ENCODE measurements at places on chromosomes 11 and 22.

GRCh38 chr11:33953289-33953688, 61.4 kb upstream of the LMO2 start:
- no peak for DNase-seq

DNA sequence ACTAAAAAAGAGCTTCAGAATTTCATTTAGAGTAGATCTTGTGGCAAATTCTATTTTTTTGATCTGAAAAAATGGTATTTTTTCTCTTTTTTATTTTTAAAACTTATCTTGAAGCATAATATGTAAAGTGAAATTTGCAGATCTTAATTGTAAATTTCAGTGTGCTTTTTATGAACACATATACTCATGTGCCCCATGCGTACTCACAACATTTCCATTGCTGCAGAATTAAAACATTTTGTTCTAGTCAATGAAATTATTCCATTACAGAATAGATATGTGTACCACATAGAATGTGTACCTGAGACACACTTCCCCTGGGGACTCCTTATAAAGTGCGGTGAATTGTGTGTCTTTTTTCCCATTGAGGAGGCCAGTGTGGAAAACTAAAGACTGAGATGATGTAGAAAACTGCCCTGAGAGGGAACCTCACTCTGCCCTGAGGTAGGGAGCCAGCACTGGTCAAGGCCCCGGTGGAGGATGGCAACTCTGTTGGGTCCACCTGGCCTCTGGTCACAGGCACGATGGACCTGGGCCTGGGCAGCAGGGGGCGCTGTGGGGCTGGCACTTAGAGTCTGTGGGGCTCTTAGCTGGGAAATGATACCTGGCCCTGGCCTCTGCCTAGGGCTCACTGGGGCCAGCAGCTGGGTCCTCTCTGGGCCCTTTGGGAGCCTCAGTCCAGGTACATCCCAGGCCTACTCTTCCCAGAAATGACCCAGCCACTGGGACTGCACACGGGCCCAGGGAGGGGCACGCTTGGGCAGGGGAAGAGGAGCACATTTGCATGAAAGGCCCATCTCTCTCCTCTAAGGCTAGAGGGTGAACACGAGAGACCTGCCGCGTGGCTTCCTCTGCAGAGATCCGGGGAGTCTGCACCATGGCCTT, 77.9 kb upstream of the TOP3B start:
- no peak for DNase-seq

DNA sequence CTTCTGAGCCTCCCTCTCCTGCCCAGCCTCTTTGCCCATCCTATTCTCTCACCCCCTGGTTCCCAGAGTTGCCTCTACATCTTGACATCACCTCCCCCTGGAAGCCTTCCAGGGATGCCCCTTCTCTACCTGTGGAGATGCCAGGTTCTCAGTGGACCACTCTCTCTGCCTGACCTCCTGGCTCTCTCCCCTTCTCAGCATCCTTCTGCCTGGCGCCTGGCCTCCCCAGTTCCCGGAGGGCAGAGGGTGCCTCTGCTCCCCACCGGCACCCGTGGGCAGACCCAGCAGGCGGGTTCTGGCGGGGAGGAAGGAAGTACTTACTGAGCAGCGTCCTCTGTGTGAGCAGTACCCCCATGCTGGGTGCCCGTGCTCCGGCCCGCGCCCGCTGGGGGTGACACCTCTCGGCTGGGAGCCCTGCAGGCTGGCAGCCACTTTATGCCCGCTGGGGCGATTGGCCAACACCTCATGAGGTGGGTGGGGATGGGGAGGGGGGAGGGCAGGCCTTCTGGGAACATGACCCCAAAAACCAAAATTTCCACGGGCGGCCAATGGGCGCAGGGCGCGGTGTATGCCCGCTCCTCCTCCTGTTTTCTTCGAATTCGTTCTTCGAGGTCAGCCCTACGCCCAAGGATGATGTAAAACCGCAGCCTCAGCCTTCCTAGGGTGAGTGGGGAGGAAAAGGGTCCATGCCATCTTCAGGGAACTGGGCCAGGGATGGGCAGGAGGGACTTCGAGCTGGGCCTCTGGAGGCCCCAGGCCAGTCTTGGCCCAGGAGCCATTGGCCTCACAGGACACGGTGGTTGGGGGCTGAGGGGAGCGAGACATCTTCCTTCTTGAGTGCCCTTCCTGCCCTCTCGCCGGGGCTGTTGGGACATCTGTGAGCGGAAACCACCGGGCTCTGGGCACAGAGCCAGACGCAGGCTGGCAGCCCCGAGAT, at the start of gene OSM:
Gene OSM, minus strand, starts transcription at position 407 of the 937 bp plus-strand sequence. Its CDS starts 52 bp downstream, at position 355.
- no peak for DNase-seq

DNA sequence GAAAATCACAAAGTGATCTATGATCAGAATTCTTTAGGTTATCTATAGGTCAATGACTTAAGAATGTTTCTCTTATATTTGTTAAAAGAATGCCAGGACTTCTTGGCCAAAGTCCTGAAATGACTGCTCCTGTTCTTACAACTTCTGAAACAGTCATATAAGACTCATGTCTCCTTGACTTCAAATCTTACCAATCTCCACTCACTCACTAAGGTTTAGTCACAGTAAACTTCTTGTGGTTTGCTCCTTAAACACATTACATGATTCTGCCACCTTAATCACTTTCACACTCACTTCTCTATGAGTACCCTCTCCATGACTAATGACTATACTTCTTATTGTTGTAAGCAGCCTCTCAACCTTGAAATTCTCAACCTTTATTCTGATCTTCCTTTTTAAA, 648.7 kb upstream of the CCDC179 start:
- no peak for DNase-seq

GRCh38 chr22:17914474-17914873, 109.9 kb downstream of the MICAL3 start:
- DNase-seq, result no peak

DNA sequence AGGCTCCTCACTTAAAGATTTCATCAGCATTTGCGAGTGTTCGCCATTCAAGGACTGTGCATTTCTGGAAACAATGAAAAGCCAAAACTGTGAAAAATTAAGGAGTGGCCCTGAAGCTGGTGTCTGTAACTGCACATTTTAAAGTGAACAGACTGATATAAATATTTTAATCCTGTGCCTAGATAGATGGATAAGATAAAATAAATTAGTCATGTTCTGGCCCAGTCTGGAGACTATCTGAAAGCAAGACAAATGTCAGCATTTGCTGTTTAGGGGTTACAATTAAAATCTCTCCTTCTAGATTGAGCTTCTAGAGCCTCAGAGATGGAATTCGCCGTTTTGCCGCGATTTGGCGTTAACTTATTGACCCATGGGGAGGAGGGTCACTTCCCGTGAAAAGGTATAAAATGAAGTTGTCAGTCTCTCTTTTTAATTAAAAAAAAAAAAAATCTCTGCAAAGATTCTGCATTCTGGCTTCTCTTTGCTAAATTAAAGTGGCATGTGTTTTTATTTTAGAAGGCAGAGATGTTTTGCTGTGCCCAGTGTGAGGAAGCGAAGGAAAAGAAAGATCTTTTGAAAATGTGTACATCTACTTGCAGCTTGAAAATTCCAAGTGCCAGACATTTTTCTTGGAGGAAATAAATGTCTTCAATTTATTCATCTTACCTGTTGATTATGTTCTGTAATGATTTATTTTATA, 79.7 kb upstream of the WNT7B start:
- no peak for DNase-seq

GRCh38 chr22:29186302-29186701, 19.4 kb upstream of the EMID1 start:
- no peak for DNase-seq

DNA sequence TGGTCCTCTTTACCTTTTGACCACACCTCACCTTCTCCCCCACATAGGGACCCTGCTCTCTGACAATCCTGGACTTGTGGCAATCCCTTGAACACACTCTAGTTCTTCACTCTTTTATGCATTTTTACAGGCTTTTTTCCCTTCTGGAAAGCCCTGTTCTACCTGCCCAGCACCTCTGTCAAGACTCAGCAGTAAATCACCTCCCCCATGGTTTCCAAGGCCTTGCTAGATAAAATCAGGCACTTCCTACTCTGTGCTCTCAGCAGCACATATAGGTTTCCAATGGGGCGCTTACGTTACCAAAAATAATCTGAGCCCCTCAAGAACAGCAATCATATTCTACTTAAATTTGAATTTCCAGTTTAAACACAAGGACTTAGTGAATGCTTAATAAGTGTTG, 53.9 kb downstream of the ETS1 start:
- DNase-seq, result no peak

DNA sequence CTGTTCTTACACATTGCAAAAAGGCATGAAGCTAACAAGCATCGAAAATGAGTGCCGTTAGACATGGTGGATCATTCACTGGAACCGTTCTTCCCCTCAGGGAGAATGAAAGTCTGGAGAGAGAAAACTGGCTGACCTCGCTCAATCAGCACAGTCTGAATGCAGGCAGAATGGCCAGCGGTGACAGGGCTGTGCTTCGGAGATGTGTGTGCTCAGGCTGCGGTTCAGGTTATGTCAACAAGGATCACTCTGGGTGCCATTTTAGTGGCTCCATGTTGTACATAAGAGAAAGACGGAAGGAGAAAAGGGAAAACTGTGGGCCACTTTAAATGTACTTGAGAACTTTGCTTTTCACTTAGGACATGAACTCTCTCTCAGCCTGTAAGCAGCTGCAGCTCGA, 749.8 kb upstream of the ARHGAP42 start:
- no peak for DNase-seq

GRCh38 chr11:109936661-109937180, 156.5 kb upstream of the ZC3H12C start:
- DNase-seq, result no peak

GRCh38 chr22:48919851-48920589, 907.7 kb downstream of the BRD1 start:
- DNase-seq, result no peak

GRCh38 chr11:8011371-8011770, 24.2 kb downstream of the EIF3F start:
- no peak for DNase-seq

DNA sequence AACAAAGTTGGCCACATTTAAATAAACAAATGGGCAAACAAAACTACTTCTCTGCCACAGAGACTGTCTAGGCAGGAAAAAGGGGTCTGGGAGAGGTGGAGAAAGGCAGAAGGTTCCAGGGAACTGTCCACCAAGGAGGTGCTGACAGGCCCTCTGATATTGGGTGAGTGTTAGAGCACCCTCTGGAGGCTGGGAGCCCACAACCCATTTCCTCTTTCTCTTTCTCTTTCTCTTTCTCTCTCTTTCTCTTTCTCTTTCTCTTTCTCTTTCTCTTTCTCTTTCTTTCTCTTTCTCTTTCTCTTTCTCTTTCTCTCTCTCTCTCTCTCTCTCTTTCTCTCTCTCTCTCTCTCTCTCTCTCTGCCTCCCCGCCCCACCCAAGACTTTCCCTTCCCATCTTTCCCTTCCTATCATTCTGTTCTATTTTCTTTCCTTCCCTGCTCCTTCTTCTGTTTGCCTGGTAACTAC, 912.8 kb downstream of the DLG2 start:
- DNase-seq, result no peak

GRCh38 chr11:100823360-100823759, 136.3 kb downstream of the ARHGAP42 start:
- DNase-seq, result no peak

DNA sequence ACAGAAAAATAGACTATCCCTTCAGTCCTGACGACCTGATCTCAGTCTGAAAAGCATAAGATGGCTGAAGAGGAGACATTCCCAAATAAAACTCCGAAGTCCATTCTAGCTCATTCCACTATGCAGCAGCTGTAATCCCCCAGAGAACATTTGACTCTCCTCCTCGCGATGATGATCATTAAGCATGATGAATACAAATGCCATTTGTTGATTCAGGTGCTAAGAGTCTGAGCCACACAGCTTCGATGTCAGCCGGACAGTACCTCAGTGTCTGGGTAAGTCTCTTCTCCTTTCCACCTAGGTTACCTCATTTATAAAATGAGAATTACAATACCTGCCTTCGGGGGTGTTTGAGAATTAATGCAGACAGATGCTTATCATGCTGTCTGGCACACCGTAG, 94.8 kb downstream of the TENM4 start:
- DNase-seq, result no peak

GRCh38 chr11:125621995-125622394, 3.0 kb upstream of the CHEK1 start:
- no peak for DNase-seq

DNA sequence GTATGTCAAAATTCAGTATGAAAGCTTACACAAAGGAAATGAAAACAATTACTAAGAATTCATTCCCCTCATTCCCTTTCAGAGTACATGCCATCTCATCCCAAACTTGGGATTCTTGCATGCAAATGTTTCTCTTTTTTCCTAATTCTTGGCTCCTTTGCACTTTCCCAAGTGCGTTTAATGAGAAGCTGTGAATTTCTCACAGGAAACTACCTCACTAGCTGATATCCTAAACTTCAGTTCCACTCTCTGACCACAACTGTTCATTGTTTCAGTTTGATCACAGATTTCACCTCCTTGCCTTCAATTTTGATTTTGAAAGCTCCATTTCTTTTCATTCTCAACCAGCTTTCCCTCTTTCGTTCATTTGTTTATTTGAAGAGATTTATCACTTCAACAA, 5.9 kb upstream of the ARL14EP start:
- no peak for DNase-seq

- no peak for DNase-seq
Measured at GRCh38 chr11:8250981-8251615, 12.6 kb downstream of the LMO1 start.

DNA sequence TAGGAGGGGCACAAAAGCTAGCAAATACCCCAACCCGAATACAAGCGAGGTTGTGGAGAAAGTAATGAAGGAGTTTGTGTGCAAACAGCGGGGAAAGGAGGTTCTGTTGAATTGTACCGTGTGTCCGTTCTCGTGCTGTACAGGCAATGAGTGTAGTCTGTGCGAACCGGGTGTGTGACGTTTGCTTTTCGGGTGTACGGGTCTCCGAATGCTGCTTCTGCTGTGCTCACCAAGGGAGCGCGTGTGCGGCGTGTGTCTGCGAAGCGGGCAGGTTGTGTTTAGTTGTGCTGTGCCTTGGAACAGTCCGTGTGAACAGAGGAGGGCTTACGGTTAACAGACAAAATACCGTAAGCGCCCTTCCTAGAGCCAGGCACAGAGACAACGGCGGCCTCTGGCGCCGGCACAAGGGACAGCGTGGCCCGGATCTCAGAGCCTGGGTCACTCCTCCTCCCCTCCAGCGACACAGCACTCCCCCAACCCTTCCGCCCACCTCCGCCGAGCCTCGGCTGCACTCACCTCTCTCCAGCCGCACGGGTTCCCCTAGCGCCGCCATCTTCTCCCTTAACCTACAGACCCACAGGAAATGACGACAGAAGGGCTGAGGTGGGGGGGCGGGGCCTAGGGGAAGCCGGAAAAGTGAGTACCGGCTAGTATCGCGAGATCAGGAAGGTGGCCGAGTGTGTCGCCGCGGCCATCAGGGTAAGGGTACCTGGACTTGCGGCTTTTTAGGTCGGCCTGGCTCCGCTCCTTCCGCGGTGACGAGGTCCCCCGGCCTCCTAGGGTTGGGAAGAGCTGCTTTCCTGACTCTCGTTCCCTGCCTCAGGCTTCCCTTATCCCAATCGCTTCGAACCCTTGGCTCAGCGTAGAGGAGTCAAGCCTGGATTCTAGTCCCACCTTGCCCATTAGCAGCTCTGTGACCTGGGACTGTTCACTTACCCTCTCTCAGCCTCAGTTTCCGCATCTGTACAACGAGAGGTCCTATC, at the start of gene LIN7C:
Gene LIN7C, minus strand, starts transcription at position 570 of the 983 bp plus-strand sequence. Its CDS starts 17 bp downstream, at position 553.
- DNase-seq, result peak; percentile 85

GRCh38 chr22:41782316-41782715, 18.2 kb upstream of the CCDC134 start:
- DNase-seq, result no peak
